ENCODE measurements at places on chromosomes 1 and 21. TPM values are rescaled to one million over a fixed set of nuclear protein-coding genes. Genes with fewer than 3 reads are reported as not detected.
A peak's percentile ranks its signal among the peaks of the same experiment; 100 is the strongest.

The ARHGEF10L gene
- 39.6 TPM for total RNA-seq

The RGS16 gene
- total RNA-seq: 9.8 TPM

The GPX7 gene
- 13.0 TPM for total RNA-seq

The AMY1B gene
- total RNA-seq: not detected

The SLAMF9 gene
- not detected for total RNA-seq

The GSTM5 gene
- total RNA-seq: 0.24 TPM

DNA sequence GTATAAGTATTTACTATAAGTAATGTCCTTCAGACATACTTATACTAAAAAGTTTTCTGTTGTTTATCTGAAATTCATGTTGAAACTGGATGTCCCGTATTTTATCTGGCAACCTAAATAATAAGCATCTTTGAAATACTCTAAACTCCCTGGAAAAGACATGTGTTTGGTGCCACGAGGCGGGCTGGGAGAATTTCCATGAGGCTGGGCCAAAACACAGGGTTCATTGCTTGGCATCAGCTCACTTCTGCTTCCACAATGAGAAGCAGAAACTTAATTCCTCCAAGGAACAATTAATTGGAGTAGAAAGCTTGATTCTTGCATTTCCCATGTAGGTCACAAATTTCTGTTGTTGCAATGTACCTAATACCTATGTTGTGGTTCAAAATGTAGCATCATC lies 110.2 kb downstream of the PSMG1 start:
- DNase-seq: no peak

DNA sequence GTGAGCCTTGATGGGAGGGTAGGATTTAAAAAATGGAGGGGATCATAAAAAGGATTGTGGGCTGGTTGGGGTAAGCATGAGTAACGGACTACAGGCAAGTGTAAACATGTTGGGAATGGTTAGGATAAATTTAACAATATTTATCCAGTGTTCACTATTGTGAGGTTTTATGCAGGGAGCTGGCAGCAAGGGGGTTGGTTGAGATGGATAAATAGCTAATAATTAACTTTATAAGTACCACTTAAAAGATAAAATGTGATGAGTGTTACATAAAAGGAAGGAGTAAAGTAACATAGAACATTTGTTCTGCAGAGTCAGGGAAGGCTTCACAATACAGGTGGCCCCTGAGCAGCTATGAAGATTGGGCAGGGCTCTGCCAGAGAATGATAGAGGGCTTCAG lies 109.0 kb downstream of the NGF start:
- DNase-seq: no peak

DNA sequence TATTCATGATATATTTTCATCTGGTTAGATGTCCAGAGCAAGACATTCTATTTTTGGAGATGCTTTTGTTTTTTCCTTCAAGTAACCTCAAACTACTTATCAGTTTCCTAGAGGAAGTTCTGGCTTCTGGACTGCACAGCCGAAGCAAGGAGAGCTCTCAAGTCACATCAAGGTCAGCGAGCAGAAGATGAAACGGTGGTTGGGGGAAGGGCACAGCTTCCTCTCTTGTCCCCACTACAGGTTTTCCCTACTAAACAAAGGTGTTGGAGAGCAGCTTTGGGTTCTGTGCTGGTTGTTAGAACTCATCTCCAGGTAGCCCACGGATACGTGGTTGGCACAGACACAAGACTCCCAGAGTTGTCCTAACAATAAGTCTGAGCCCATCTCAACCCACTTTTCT lies 5.1 kb upstream of the PLEKHO1 start:
- DNase-seq: no peak

DNA sequence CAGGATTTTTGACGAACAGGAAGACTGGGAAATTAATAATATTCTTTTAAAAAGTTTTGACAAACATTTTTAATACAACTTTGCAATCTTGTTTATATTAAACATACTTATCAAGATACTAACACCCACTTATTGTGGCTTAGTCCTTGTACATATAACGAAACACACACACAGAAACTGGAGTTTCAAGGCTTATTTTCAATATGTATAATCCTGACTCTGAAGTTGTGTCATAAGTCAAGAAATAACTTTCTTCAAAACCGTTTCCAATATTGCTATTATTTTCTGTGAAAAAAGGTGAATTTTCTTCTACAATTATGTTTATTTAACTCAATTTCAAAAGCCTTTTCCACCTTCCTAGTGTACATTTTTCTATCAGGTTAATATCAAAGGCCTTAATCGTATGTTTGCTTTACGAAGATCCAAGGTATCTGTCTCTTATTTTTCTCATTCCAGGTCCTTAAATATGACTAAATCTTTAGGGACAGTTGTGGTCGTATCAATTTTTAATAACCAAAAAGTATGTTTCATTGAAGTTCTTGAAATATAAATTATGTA lies 1.8 kb downstream of the CDKN2C start:
- no peak for DNase-seq

DNA sequence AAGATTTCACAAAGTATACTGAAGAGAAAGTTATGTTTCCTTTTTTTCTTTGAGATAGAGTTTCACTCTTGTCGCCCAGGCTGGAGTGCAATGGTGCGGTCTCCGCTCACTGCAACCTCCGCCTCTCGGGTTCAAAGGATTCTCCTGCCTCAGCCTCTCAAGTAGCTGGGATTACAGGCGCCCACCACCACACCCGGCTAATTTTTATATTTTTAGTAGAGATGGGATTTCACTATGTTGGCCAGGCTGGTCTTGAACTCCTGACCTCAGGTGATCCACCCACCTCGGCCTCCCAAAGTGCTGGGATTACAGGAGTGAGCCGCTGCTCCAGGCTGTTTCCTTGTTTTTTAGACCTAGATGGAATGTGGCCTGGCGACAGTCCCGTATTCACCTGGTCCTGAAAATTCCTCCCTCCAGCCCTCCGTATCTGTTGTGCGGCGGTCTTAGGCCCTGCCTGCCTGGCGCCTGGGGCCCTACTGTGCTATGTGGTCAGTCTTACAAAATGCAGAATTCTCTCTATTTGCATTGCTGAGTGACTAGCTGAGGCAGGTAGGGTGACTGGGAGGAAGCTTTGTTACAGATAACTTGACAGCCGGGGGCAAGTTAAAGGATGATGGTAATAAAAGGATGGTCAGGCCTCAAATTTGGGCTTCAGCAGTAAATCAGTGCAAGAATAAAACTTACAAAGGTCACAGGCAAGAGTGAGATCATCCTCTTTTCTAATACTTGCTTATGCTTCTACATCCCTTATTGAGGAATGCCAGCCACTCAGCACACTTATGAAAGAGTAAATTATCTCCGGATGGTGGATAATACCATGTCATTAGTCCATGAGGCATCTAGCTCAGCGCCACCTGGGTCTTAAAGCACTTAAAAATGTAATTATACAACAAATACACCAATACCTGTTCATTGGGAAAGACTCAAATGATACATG lies 30.3 kb downstream of the PARK7 start:
- DNase-seq: peak; percentile 80

- DNase-seq: no peak
Measured at GRCh38 chr1:15409388-15410222, at the start of gene EFHD2. Gene EFHD2, plus strand, starts transcription at chr1:15409888. Its CDS starts 84 bp downstream, at chr1:15409972.

DNA sequence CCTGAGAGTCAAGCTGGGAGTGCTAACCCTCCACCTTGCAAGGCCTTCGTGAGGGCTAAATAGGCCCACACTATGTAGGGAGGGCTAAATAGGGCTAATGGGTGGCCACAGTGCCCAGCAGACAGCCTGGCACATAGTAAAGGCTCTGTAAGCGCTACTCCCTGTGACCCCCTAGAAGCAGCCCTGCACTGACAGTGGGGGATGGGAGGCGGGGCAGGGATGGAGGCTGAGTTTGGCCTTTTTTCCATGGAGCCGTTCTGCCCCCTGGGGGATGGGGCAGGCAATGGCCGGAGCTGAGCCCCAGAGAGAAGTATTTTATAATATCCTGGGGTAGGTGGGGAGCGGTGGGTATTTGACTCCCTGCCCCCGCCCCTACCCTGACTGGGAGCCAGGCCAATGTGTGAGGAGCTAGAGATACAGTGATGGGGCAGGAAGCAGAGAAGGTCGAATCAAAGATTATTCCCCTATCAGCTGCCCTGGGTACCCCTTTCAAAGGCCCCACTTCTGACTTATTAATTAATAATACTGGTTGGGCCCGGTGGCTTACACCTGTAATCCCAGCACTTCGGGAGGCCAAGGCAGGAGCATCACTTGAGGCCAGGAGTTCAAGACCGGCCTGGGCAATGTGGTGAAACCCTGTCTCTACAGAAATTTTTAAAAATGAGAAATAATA lies 42.3 kb downstream of the LACTBL1 start:
- DNase-seq: peak; percentile 95

GRCh38 chr1:89310976-89311375 lies 38.3 kb upstream of the GBP5 start:
- no peak for DNase-seq

DNA sequence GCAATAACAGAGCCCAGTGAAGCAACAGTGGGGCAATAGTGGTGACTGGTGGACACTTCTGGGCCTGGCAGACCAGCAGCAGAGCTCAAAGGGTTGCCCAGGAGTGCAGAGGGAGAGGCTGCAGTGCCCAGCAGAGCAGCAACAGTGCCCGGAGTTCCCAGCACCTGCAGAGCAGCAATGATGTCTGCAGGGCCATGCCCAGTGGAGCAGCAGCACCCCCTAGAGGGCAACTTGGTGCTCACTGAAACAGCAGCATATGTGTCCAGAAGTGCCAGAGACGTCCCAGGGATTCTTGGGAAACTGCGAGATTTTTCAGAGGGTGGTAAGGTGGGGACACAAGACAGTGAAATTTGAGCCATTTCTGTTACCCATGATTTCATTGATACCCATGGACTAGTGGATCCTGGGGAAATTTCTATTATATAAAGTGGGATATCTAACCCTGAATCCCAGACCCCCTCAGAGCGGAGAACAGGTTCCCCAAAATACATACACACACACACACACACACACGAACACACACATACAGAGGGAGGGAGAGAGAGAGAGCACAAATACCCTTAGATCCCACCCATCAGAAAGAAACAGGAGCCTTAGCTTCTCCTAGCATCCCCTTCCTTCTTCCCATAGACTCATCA lies 156.9 kb upstream of the GJB5 start:
- DNase-seq: peak; percentile 96

DNA sequence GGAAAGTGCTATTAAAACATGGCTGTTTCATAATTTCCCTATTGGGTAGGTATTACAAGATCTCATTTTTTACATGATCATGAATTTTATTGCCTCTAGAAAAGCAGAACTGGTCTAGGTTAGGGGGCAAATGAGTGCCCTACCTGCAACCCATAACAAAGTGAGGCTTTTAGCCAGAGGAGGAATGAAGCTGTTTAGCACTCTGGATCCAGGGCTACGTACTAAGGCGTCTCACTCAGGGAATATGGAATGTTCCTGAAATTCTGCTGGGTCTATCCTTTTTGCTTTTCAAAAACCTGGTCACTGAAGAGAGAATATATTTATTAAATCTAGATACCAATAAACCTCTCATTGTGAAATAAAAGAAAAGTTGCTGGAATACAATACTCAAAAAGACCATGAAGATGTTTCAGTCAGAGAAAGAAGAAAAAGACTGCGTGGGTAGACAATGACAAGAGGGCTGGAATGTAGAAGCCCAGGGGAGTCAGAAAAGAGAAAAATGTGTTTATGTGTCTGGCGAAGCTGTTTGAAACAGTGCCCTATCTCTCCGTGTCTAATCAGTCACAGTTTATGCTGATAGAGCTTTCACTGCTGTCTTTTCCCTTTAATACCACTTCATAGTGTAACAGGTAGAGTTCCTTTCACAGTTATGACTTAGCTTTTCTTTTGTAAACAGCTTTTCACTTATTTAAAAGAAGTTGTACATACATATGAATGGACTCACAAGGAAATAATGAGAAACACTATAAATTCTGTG lies 25.0 kb upstream of the SYDE2 start:
- DNase-seq: no peak

DNA sequence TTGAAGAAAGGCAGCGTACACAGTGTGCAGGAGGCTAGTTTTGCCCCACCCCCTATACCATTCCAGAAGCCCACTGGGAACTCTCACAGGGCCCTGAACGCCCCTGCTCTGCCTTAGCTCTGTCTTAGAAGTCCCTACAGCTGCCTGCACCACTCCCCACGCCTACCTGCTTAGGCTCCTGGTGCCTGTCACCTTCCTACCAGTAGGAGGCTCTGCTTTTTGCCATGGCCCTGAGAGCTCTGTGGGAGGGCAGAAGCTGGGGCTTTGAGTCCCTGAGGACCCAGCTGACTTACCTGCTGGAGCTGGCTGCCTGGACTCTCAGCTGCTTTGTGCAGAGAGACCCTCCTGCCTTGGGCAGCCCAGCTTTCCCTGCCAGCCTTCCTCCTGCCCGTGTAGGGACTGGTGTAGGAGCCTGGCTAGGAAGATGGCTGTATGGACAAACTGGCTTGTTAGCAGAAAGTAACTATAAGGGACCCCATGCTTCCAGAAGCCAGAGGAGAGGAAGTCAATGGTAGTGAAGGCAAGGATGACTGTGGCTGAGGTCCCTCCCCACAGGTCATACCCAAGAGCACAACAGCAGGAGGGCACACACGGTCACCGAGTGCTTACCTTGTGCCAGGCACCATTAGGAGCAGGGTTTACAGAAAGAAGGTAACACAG lies 9.8 kb upstream of the CELSR2 start:
- DNase-seq: peak; percentile 75

GRCh38 chr1:72060466-72061245 lies 221.7 kb downstream of the NEGR1 start:
- DNase-seq: no peak

GRCh38 chr1:2253036-2253796 lies 25.1 kb downstream of the SKI start:
- DNase-seq: no peak

DNA sequence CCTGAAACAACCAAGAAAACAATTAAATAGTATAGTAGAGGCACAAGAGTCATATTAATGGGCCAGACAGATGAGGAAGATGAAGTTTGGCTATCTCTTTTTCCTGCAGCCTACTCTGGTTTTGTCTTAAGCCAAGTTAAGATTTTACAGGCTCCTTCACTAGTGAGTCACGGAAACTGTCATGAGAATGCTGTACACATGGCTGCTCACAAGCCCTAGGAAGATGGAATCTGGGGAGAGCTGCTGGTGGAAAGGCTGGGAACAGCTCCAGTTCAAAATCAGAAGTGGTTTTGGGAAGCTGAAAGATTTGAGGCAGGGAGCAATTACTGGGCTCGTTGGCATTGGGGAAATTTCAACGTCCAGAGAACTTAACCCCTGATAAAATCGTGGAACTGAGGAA lies 46.4 kb upstream of the S1PR1 start:
- no peak for DNase-seq

DNA sequence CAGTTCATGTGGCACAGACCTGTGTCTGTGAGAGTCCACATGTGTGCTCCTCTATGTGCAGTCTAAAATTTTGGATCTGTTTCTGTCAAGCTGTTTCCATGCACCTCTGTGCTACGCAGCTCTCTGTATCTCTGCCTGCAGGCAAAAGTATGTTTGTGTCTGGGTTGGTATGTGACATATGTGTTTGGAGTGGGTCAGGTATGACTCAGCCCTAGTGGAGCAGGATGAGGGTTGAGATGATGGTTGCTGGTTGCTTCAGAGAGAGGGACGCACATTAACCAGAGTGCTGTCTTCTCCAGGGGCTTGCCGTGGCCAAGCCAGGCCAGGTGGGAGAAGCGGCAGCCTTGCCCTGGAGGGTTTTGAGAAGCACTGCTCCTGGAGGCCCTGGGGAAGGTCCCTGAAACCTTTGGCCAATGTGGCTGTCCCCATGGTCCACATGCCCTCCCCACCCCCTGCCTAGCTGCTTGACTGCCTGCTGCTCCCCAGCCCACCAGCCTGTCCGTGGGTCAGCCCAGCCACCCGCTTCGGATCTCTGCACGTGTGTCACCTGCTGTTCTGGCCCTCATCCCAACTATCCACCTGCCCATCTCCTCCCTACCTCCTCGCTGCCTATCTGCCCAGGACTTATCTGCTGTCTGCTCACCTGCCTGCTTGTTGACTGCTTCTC lies 4.1 kb upstream of the EVA1B start:
- DNase-seq: no peak

Measured in H1 (cell line).